Kidney (tissue), 22 donors: ENCODE measurements at places on chromosomes 12 and 14. TPM values are rescaled to one million over a fixed set of nuclear protein-coding genes. Genes with fewer than 3 reads are reported as not detected.

DNA sequence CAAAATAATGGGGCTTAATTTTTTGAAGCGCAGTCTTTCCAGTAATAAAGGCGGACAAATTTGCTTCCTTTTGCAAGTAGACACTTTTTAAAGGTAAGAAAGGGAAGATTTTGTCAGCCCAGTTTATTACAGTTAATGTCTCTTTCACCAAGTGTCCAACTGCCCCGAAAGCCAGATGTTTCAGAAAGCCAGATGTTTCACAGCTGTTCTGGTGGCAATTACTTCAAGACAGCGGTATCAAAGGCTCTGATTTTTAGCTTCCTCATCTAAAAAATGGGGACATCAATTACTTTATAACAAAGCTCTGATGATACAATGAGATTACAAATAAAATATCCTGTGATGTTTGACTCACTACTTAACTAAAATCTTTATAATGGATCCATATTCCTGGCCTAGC is 1.0 kb downstream of the WBP11 start:
- DNase-seq = no peak

The FGF6 gene
- not detected for total RNA-seq

GRCh38 chr14:51883232-51883631 is 22.8 kb downstream of the GNG2 start:
- no peak for DNase-seq

GRCh38 chr12:12008232-12008850 is 62.4 kb upstream of the BCL2L14 start:
- DNase-seq = no peak

The RNASE2 gene
- total RNA-seq = 4.3 TPM

The KCNK10 gene
- total RNA-seq = 0.54 TPM

DNA sequence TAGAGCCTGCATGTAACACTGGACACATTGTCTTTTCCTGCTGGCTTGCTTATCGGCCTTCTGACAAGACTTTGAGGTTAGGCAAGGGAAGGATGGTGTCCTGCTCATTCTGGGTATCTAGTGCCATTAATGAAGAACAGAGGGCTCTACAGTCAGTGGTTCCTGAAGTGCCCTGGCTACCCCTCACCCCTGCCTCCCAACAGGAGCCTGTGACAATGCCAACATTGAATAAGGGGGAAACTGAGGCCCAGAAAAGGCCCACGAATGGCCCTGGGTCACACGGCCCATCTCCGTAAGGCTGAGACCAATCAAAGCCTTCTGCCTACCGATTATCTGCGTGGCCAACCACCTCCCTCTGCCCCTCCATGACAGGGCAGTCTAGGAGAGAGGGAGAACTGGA is 2.1 kb downstream of the IFI27L2 start:
- DNase-seq = peak; percentile 25

The B3GNT4 gene
- total RNA-seq = 0.35 TPM

The SDR39U1 gene
- total RNA-seq = 62.3 TPM

GRCh38 chr12:11767798-11768197 is 118.3 kb downstream of the ETV6 start:
- DNase-seq = no peak

DNA sequence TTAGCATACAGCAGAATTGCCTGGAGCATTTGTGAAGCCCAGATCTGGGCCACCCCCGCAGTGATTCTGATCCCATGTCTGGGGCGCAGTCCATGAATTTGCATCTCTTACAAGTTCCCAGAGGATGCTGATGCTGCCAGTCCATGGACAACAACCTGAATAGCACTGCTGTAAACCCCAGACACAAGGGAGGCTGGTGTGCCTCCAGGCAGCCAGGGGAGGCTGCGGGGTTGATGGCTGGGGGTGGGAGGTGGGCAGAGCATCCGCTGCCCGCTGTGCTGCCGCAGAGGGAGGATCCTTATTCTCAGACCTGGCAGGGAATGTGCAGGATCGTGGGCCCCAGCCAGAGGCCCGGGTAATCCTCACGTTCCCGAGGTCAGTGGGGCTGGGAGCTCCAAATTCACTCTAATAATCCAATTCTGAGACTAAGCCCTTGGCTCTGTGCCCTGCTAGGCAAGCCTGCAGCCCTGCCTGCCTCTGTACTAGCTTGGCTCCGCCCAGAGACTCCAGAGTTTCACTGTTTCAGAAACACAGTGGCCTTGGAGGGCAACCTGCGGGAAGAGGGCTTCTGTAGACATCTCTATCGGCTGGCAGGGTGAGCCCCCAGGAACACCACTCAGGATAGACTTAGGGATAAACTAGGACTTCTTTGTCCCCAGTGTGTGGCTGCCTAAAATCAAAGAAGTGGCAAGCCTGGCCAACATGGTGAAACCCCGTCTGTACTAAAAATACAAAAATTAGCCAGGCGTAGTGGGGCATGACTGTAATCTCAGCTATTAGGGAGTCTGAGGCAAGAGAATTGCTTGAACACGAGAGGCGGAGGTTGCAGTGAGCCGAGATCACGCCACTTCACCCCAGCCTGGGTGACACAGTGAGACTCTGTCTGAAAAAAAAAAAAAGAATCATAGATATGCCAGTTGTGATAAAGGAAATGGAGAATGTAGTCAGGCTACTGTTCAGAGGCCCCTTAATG is 17.8 kb upstream of the MLEC start:
- peak; percentile 50 for DNase-seq

The MANSC1 gene
- 38.7 TPM for total RNA-seq

The HSP90B1 gene
- 806 TPM for total RNA-seq

GRCh38 chr12:31412292-31412801 is 86.4 kb upstream of the SINHCAF start:
- no peak for DNase-seq

DNA sequence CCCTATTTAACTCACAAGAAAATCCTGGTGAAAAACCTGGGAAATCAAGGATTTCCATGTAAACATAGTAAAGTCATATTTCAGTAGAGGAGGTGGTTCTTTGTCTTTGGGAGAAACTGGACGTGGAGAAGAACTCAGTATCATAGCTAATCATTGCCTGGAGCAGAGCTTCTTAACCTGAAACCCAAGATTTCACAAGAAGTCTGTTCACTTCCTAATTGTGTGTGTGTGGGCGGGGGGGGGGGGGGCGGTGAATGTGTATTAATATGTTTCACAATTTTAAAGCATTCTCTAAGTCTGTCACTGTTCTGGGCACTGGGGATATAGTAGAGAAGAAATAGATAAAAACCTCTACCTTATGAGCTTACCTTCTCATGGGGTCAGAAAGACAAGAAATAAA is 96.7 kb upstream of the PPP4R3A start:
- DNase-seq = no peak

The VSX2 gene
- not detected for total RNA-seq

The NUP37 gene
- 23.2 TPM for total RNA-seq

The TAS2R42 gene
- not detected for total RNA-seq

GRCh38 chr12:27972721-27973120 is at the start of gene PTHLH:
PTHLH (minus strand) TSS chr12:27972733; CDS start chr12:27969494, 3,239 bp downstream.
- DNase-seq = no peak

DNA sequence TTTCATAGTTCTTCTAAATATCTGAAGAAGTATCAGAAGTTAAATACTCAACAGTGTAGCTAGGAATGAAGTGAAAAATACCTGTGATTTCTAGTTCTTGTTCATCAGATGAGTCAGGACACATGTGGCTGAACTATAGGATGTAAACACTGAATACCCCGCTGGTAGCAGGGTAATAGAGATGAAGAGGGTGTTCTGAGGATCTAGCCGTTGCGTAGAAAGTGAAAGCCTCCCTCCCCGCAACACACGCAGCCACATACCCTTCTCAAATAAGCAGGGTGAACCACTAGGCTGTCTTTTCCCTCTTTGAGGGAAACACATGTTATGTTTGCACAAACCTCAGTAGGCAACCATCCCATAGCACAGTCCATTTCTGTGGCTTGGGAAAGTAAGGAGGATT is 16.4 kb upstream of the RNASE12 start:
- DNase-seq = no peak

- DNase-seq = no peak
These were observed 3.1 kb downstream of the CABP1 start for GRCh38 chr12:120643574-120643973.

DNA sequence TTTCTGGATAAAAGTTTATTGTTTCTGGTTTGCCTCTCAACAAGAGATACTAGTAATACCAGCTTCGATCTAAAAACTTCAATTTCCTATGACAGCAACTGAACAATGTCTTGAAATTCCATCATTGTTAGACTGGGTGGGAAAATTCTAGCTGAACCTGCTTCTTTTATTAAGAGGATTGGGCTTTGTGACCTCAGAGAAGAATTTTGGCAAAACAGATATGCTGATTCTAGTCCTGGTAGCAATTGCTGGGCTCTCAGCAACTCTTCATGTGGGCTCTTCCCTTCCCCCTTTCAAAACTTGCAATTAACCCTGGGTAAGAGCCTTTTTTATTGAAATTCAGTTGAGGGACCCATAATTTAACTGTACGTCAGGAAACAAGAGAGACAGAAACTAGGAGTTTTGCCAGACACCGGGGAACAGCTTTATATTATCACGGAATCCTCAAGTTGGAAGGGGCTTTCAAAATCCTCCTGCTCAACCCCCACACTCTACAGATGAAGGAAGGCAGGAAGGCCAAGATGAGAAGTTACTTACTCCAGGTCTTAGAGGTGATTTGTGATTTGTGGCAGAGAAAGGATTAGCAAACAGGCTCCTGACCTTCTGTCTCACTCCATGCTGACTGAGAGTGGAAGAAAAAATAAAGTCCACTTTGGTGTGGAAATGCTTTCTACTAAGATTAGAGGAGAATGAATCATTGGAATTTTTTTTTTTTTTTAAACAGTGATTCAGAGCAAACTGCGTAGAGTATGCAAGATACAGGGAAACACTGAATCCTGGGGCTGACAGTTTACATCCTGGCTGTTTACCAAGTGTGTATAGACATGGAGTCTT is 239.0 kb upstream of the ATP2B1 start:
- peak; percentile 59 for DNase-seq

- no peak for DNase-seq
These were observed 15.6 kb downstream of the ABHD12B start for GRCh38 chr14:50887476-50887875.

The CABP1 gene
- total RNA-seq = 2.0 TPM

GRCh38 chr12:61011767-61012423 is 1248.3 kb upstream of the USP15 start:
- DNase-seq = no peak

DNA sequence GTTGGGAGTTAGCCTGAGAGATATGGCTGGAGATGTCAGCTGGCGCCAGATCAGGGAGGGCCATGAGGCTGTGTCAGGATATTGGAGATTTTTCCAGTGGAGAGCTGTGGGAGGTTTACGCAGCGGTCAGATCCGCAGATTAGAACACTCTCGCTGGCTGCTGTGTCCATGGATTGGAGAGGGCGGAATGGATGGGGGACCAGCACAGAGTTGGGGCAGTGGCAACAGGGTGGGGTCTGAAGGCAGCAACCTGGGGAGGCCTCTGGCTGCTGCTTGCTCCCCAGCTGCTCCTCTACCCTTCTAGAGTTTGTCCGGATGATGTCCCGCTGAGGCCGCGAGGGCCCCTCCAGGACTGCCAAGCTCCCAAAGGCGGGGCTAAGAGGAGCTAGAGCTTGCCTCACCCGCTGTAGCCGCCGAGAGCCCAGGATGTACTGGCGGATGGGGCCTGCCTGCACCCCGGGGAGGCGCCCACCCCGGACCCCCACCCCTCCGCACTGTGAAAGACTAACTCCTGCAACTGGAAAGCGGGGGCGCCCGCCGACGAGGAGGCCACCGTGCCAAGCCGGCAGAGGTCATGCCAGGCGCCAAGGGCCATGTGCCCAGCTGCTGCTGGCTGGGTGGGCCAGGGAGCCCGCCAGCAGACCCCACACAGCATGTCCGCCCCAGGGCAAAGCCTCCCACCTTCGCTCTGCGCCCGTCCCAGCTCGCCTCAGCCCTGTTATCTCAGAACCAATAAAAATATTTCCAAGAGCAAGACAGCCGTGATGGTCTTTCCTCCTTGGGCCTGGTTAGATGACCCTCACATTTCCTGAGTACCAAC is 20.2 kb upstream of the MLEC start:
- DNase-seq = no peak
